Activated CD4-positive, alpha-beta T cell treated with anti-CD3 and anti-CD28 coated beads, Interleukin-2, amount 50 U/mL, for 4 hours (primary cell): ENCODE measurements at places on chromosomes 2 and 18.

GRCh38 chr2:68880213-68880612, 9.0 kb upstream of the BMP10 start:
- no peak for DNase-seq

DNA sequence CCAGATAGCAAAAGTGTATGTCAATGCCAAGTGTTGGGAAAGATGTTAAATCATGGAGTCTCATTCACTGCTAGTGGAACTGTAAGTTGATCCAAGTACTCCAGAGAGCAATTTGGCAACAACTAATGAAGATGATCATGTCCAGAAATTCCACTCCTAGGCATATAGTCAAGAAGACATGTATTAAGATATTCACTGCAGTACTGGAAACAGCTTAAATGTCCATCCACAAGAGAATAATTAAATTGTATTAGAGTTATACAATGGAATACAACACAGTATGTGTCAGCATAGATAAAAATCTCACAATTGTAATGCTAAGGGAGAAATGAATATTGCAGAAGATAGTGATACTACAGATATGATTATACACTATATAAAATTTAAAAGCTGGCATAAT, 15.2 kb upstream of the LBH start:
- no peak for DNase-seq

GRCh38 chr2:160499865-160500264, 6.3 kb upstream of the RBMS1 start:
- no peak for DNase-seq

DNA sequence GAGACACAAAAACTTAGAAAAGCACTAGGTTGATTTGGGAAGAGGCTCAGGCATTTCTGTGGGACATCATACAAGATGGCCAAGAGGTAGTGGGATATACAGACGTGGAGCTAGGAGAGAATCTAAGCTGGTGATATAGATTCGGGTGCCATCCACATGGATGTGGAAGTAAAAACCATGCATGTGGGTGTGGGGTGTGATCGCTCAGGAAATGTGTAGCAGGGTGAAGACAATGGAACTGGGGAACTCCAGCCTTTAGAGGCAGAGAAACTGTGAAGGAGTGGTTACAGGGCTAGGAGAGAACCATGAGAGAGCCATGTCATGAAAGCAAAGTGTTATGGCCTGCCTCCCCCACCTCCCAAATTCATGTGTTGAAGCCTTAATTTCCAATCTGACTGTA, 43.0 kb upstream of the CTLA4 start:
- no peak for DNase-seq

DNA sequence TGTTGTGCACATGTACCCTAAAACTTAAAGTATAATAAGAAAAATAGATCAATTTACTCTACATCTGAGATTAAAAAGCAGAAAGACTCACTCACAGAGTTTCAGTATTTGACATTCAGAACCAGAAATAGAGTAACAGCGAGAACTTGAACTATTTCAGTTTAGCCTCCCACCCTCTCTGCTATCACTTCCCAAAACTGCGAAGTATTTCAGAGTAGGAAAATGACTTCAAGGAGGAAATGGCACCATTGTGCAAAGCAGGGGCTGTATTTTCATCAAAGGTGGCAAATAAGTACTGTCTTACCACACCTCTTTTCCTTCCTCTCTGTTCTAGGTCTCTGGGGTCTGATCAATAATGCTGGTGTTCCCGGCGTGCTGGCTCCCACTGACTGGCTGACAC, 13.6 kb downstream of the DHRS9 start:
- no peak for DNase-seq

- no peak for DNase-seq
Measured at GRCh38 chr2:12552092-12552491, 164.6 kb upstream of the TRIB2 start.

- DNase-seq, result no peak
Measured at GRCh38 chr18:59055345-59056032, 84.2 kb upstream of the SEC11C start.

- no peak for DNase-seq
Measured at GRCh38 chr18:73715210-73715670, 432.4 kb downstream of the FBXO15 start.

- no peak for DNase-seq
Measured at GRCh38 chr2:1740716-1741589, 3.4 kb downstream of the PXDN start.

- no peak for DNase-seq
Measured at GRCh38 chr2:219476652-219477151, 22.0 kb upstream of the GMPPA start.

DNA sequence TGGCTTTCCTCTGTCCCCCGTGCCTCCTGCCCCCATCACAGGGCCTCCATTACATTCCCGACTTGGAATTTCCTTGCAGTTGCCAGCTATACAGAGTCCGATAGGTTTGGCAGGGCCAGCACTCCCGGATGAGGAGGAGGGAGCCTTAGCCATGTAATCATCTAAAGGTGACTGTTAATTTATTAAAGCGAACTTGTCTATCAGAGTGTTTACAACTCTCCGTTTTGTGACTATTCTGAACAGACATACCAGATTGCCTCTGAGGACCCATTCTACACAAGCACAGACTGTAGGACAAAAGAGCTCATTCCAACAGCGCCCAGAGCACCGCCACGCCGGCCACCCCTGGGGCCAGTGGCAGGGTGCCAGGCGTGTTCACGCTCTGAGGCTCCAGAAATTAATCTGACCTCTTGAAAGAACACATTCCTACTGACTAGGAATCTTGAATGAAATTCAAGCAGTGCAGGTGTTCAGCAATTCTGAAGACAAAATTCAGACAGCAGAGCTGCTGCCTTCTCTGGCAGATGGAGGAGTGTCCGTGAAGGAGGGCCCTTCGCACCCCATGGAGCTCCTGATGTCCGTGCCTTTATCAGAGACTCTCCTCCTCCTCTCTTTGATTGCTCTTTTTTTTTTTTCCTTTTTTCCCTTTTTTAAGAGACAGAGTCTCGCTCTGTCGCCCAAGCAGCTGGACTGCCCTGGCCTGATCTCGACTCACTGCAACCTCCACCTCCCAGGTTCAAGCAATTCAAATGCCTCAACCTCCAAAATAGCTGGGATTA, 58.1 kb upstream of the RALBP1 start:
- no peak for DNase-seq

GRCh38 chr2:165002638-165003037, 47.3 kb upstream of the SLC38A11 start:
- no peak for DNase-seq

DNA sequence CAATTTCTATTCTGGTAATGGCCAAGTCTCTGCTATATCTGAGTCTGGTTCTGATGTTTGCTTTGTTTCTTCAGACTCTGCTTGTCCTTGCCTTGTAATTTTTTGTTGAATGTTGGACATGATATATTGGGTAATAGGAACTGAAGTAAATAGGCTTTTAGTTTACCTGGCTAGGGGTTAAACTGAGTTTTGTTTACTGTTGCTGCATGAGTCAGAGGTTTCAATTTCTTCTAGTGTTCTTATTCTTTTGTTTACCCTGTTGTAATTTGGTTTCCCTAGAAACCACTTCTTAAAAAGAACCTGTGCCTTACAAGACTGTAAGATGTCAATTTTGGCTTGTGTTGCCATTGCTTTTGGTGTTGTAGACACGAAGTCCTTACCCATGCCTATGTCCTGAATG, 285.0 kb upstream of the KCNH7 start:
- DNase-seq, result no peak

- no peak for DNase-seq
Measured at GRCh38 chr2:141611176-141611571, 519.6 kb downstream of the LRP1B start.

- no peak for DNase-seq
Measured at GRCh38 chr18:77178559-77178958, 46.0 kb upstream of the MBP start.

GRCh38 chr2:196431957-196432356, 207.6 kb upstream of the CCDC150 start:
- no peak for DNase-seq

- no peak for DNase-seq
Measured at GRCh38 chr2:27280826-27281225, 1.4 kb upstream of the TRIM54 start.

DNA sequence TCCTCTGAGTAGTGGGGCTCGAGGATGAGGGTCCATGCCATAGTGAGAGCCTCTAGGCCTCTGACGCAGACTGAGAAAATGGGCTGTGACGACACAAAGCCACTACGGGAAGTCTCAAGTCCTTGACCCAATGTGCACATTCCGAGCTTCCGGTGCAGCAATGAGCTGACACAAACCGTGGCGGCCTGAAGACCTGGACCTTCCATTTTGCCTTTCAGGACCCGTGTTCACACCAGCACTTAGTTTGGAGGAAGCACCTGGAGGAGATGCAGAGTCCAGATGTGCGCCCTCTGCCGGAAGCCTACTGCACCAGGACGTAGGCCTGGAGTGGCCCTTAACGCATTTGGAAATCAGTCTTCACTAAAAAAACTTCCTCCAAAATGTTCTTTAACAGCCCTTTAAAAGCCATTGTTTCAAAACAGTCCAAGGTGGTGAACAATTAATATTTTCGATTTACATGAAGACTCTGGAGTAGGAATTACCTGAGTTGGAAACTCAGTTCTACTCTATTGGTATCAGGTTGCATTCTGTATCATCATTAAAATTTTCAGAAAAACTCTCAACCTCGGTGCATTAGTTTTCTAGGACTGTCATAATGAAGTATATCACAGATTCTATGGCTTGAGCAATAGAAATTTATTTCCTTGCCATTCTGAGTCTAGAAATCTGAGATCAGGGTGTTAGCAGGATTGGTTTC, 33.9 kb downstream of the BMP10 start:
- DNase-seq, result peak; percentile 73

GRCh38 chr2:65354773-65355172, 77.6 kb downstream of the SPRED2 start:
- no peak for DNase-seq

- DNase-seq, result peak; percentile 37
Measured at GRCh38 chr18:63016270-63016669, 300.9 kb downstream of the PHLPP1 start.

GRCh38 chr2:63189026-63189425, 138.4 kb downstream of the OTX1 start:
- DNase-seq, result no peak

DNA sequence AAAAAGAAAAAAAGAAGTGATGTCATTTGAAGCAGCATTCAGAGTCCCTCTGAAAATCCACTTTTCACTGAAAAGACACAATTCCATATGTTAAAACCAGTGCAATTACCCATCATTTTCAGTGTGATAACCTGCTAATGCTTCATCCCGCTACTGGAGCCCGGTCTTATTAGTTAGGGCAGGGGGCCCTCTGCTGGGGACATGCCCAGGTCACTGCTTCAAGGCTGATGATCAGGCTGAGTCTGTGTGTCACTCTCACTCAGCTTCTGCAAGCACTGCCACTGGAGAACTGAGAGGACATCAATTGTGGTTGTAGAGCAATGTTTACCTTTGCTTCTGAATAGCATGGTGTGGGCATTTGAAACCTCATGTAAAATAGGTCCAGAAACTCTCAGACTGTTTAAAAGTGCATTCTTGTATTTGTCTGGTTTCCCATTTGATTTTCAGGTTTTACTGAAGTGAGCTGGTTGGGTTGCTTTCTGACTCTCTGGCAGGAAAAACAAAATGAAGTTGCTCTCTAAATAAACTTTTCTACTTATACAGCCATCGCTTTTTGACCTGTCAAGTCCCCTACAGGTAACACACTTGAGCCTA, 49.2 kb upstream of the NXPH2 start:
- peak; percentile 4 for DNase-seq
